ENCODE measurements at places on chromosomes 3 and 15. TPM values are rescaled to one million over a fixed set of nuclear protein-coding genes. Genes with fewer than 3 reads are reported as not detected.

- H3K27ac ChIP-seq: no peak overlapping the region
- H3K36me3 ChIP-seq: no peaks in the 10 kb centered on the region
- peak; percentile 63 for DNase-seq
- H3K4me3 ChIP-seq: no peak overlapping the region
Measured at GRCh38 chr15:71800835-71801745, 9.3 kb upstream of the NR2E3 start.

DNA sequence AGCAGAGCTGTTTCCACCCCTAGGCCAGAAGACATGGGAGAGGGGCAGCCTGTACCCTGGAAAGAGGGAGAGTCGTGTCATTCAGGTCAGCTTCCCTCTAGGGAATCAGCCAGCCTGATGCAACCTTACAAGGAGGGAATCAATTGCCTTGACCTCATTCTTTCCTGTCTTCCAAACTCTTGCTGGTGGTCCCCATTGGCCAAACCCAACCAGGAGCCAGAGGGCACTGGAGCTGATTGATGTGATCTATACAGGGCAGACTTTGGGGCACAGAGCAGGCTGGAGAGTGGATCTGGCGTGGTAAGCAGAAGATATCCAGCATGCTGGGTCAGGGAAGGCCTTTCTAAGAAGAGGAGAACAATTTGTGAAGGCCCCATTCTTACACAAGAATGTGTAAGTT is 19.1 kb upstream of the MAGEF1 start:
- H3K36me3 ChIP-seq: no peaks in the 10 kb centered on the region
- H3K27ac ChIP-seq: no peak overlapping the region
- H3K4me3 ChIP-seq: no peak overlapping the region
- DNase-seq: no peak
- no peaks in the 10 kb centered on the region for H3K4me1 ChIP-seq
- H3K27me3 ChIP-seq: no peaks in the 10 kb centered on the region

STRC gene
- 0.29 TPM for total RNA-seq

AP4E1 gene
- 16.4 TPM for total RNA-seq

- no peaks in the 10 kb centered on the region for H3K4me1 ChIP-seq
- no peaks in the 10 kb centered on the region for H3K36me3 ChIP-seq
Measured at GRCh38 chr15:29021857-29022256, 136.1 kb downstream of the APBA2 start.

SERPINI2 gene
- 0.32 TPM for total RNA-seq

DNA sequence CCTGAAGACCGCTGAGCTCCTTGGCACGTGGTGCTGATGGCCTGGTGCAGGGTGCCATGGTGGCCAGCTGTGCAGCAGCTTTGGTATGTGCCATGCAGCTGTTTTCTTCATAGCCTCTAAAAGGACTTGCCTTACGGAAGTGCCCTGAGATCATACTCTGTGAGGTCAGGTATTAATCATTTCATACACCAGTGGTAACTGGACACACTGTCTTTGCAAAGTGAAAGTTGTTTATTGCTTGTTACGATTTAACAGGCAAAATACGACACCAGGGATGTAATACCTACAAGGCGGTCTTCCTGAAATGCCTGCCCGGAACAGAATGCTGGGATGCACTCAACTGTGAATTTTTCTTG is 184.6 kb downstream of the ATP10A start:
- no peak overlapping the region for H3K4me3 ChIP-seq
- no peak for DNase-seq
- H3K27me3 ChIP-seq: no peaks in the 10 kb centered on the region
- H3K27ac ChIP-seq: no peak overlapping the region
- peaks cover 6% of the 10 kb centered on the region for H3K36me3 ChIP-seq

SPSB4 gene
- total RNA-seq: 0.94 TPM

DNA sequence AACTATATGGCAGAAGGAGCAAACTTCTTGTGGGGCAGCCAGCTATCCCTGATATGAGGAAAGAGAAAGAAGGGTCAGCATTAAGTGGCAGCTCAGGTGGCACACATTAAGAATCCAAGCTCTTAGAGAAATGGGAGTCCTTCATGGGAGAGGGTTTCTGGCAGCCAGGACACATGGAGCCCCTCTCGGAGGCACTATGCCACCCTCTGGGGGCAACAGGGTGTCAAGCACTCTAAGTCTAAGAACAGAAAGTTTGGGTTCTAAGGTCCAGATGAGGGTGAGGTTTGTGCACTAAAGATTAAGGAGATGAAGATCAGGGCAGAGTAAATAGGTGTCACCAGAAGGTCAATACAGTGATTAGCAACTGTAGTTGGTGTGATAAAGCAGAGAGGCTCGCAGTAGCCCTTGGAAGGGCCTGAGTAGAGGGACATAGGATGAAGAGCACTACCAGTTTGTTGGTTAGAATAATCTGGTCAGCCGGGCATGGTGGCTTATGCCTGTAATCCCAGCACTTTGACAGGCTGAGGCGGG is 89.3 kb downstream of the ST6GAL1 start:
- no peak for DNase-seq
- no peaks in the 10 kb centered on the region for H3K36me3 ChIP-seq
- H3K27ac ChIP-seq: no peak overlapping the region
- no peak overlapping the region for H3K4me3 ChIP-seq
- H3K4me1 ChIP-seq: no peaks in the 10 kb centered on the region

CHDH gene
- 0.22 TPM for total RNA-seq

PIGB gene
- 13.6 TPM for total RNA-seq

DNA sequence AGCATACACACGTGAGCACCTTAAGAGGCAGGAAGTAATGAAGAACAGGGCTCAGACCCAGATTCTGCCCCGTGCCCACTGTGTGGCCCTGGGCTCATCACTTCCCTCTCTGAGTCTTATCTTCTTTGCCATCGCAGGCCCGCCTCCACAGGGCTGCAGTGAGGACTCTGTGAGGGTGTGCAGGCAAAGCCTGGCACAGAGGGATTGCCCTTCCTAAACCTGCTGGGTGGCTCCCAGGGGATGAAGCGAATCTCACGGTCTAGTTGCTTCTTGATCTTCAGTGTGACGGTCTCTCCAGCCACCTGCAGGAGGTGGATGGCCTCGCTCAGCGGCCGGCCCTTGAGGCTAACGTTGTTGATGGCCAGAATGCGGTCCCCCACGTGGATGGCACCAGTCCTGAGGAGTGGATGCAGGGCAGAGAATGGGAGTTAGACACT is 32.8 kb downstream of the GRIP2 start:
- H3K27me3 ChIP-seq: no peaks in the 10 kb centered on the region
- no peaks in the 10 kb centered on the region for H3K4me1 ChIP-seq
- H3K4me3 ChIP-seq: no peak overlapping the region
- H3K27ac ChIP-seq: no peak overlapping the region

SAMD7 gene
- not detected for total RNA-seq

GRCh38 chr3:184395320-184395660 is 15.4 kb downstream of the CHRD start:
- no peak overlapping the region for H3K27ac ChIP-seq
- no peaks in the 10 kb centered on the region for H3K4me1 ChIP-seq
- H3K36me3 ChIP-seq: no peaks in the 10 kb centered on the region
- DNase-seq: no peak
- H3K27me3 ChIP-seq: peaks cover 15% of the 10 kb centered on the region
- H3K4me3 ChIP-seq: no peak overlapping the region

DNA sequence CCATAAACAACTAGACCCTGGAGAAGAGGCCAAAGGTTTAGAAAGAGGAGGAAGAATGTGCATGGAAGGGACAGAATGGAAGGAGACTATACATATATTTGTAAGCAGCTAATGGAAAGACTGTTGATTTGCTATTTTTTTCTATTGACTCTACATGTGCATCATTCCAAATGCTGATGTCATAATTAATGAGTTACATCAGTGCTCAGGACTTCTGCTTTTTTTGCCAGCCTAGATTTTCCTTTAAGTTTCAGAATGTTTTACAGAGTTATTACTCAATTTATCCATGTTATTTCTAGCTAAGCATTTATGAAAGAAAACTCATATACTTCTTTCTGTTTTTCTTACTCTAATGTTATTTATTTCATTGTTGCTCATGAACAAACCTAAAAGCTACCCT is 62.6 kb upstream of the VGLL3 start:
- no peaks in the 10 kb centered on the region for H3K4me1 ChIP-seq
- DNase-seq: no peak
- no peak overlapping the region for H3K4me3 ChIP-seq
- H3K36me3 ChIP-seq: no peaks in the 10 kb centered on the region
- no peaks in the 10 kb centered on the region for H3K27me3 ChIP-seq
- H3K27ac ChIP-seq: no peak overlapping the region

- H3K27ac ChIP-seq: no peak overlapping the region
- no peak overlapping the region for H3K4me3 ChIP-seq
- no peak for DNase-seq
- H3K4me1 ChIP-seq: no peaks in the 10 kb centered on the region
- peaks cover 2% of the 10 kb centered on the region for H3K27me3 ChIP-seq
Measured at GRCh38 chr3:36741285-36741684, 23.1 kb downstream of the DCLK3 start.

FOXB1 gene
- 1.3 TPM for total RNA-seq

GRCh38 chr15:65595960-65596359 is 15.0 kb downstream of the INTS14 start:
- no peak overlapping the region for H3K27ac ChIP-seq
- DNase-seq: no peak
- peaks cover 56% of the 10 kb centered on the region for H3K36me3 ChIP-seq
- no peaks in the 10 kb centered on the region for H3K27me3 ChIP-seq

DNA sequence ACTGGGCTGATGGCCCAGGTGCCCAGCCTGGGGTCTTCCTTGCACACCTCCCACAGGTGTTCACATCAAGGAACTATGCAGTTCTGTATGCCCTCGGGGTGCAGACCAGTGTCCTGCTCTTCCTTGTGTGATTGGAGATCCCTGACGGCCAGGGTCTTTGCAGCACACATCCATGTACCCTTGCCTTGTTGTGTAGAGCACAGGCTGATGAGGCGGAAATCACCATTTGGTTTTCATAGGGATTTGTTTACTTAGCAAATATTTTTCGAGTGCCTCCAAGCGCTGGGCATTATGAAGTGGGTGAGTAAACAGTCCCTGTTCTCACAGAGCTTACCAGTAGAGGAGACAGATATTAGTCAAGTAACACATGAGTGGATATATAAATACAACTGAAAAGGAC is 209.3 kb upstream of the UMPS start:
- H3K4me3 ChIP-seq: no peak overlapping the region
- no peaks in the 10 kb centered on the region for H3K4me1 ChIP-seq
- DNase-seq: no peak
- no peak overlapping the region for H3K27ac ChIP-seq

DNA sequence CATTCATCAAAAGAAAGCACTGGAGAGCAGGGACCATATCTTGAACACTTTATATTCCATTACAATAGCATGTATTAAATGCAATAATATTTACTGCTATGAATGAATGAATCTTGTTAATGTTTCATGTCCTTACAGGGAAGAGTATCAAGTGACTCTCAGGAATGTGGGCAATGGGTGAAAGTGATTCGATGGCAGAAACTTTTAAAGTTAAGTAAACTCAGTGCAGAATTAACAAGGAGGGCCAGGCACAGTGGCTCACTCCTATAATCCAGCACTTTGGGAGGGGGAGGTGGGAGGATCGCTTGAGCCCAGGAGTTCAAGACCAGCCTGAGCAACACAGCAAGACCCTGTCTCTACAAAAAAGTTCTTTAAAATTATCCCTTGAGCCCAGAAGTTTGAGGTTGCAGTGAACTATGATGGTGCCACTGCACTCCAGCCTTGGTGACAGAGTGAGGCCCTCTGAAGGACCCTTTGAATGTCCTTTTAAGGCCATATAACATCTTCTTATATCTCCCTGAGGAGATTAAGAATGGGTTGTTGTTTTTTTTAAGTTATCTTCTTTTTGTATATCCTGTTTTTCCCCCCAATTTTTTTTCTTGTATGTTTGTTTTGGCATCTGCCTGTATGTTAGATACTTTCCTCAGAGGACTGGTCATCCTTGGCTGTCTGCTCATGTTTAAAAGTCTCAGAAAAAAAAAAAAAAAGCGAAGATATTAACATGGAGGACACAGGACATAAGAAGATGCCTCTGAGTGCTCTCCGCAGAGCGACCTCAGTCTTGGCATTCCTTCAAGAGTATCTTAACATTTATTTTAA is 9.6 kb upstream of the FSIP1 start:
- H3K27me3 ChIP-seq: no peaks in the 10 kb centered on the region
- H3K4me1 ChIP-seq: peaks cover 13% of the 10 kb centered on the region
- H3K36me3 ChIP-seq: no peaks in the 10 kb centered on the region
- H3K4me3 ChIP-seq: no peak overlapping the region
- H3K27ac ChIP-seq: no peak overlapping the region

DENND6A gene
- total RNA-seq: 6.6 TPM

MINAR1 gene
- total RNA-seq: 1.7 TPM

GRCh38 chr3:189563853-189564563 is 67.2 kb upstream of the TP63 start:
- H3K27ac ChIP-seq: no peak overlapping the region
- no peak overlapping the region for H3K4me3 ChIP-seq
- H3K36me3 ChIP-seq: no peaks in the 10 kb centered on the region
- H3K4me1 ChIP-seq: peaks cover 5% of the 10 kb centered on the region
- peaks cover 6% of the 10 kb centered on the region for H3K27me3 ChIP-seq

ELL3 gene
- total RNA-seq: 3.8 TPM

RAB5A gene
- 106 TPM for total RNA-seq

TGFBR2 gene
- total RNA-seq: 39.9 TPM

TUSC7 gene
- total RNA-seq: not detected

DNA sequence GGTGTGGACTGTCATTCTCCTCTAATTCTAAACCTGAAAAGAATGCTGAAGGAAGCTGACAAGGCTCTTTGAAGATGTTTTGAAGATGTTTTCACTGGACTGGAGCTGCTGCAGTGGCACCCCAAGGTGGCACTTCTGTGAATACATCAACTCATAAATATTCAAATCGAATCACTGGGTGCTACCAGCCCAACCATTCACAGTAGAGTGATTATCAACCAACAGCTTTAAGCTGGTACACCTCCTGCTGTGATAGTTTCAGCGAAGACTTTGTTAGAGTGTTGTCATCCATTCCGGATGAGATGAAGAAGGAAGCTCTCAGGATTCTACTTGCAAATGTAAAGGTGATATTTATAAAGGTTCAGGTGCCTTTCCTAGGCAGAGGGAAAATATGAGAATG is 106.6 kb downstream of the LSAMP start:
- no peak for DNase-seq
- no peak overlapping the region for H3K27ac ChIP-seq
- no peak overlapping the region for H3K4me3 ChIP-seq
- H3K27me3 ChIP-seq: no peaks in the 10 kb centered on the region

DNA sequence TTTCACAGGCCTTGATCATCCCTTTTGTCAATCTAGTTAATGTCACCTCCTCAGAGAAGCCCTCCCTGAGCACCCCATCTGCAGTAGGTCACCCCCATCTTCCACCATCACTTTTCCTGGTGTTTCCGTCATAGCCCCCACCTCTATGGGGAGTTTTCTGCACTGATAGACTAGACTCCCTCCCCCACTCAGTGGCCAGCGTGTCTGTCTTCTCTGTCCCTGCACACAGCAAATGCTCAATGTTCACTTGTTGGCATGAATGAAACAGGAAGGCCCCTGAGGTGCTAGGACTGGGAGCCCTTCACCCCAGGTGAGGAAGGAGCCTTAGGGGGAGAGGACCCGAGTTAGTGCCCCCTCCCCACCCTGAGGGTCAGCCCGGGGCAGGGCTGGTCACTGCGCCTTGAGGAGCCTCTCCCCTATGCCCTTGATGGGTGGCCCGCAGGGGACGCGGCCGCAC is 15.8 kb upstream of the FANCD2 start:
- no peaks in the 10 kb centered on the region for H3K36me3 ChIP-seq
- DNase-seq: no peak
- H3K27ac ChIP-seq: no peak overlapping the region
- H3K4me3 ChIP-seq: peak overlapping the region; percentile 50

GRCh38 chr15:78098131-78098755 is 5.9 kb downstream of the SH2D7 start:
- peaks cover 6% of the 10 kb centered on the region for H3K4me1 ChIP-seq
- H3K27ac ChIP-seq: no peak overlapping the region
- no peaks in the 10 kb centered on the region for H3K36me3 ChIP-seq
- no peak overlapping the region for H3K4me3 ChIP-seq

KIF15 gene
- 1.5 TPM for total RNA-seq

KBTBD13 gene
- not detected for total RNA-seq
